ENCODE measurements at places on chromosomes 6 and 20.

GRCh38 chr20:64042054-64042781 lies 6.2 kb downstream of the C20orf204 start:
- DNase-seq, result no peak

- no peak for DNase-seq
Measured at GRCh38 chr20:1345030-1345755, 16.3 kb upstream of the SDCBP2 start.

DNA sequence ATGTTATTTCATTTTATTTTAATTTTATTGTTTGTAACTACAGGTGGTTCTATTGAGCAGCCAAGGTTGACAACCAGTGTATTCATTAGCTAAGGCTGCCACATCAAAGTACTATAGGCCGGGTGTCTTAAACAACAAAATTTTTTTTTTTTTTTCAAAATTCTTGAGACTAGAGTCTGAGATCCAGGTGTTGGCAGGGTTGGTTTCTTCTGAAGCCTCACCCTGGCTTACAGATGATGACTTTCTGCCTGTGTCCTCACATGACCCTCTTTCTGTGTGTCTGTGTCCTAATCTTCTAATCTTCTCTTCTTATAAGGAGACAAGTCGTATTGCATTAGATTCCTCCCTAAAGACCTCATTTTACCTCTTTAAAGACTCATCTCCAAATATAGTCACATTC lies 208.4 kb downstream of the MANEA start:
- DNase-seq, result no peak

DNA sequence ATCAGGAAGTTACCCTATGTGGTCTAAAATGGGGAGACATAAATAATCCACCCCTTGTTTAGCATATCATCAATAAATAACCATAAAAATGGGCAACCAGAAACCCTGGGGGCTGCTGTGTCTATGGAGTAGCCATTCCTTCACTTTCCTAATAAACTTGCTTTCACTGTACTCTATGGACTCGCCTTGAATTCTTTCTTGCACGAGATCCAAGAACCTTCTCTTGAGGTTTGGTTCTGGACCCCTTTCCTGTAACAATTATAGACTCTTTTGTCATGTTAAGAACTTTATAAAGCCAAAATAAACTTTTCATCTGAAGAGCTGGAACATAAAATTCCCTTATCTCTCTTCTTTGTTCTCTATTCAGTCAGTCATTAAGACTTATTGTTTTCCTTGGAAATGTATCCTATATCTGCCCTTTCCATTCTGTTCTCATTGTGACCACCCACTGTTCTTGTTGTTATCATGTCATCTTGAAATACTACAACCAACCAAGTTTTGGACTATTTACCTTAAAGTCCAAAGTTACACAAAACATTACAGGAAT lies 29.3 kb upstream of the ZBTB24 start:
- DNase-seq, result no peak

GRCh38 chr6:39836606-39837005 lies 44.4 kb downstream of the DAAM2 start:
- DNase-seq, result no peak

DNA sequence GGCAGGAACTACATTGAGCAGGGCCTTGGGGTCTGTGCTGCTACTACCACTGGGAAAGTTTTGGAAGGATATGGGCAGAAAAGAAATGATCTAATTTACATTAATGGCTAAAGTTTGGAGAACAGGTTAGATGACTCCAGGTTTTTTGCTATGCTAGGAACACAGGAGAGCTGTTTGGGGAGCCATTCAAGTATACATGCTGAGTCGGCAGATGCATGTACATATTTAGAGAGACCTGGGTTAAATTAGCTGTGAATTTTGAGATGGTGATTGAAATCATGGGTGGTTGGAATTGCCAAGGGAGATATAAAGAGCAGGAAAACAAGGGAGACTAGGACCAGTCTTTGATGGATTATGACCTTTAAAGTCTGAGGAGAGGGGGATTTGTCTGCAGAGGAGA lies 113.1 kb upstream of the BACH2 start:
- no peak for DNase-seq

DNA sequence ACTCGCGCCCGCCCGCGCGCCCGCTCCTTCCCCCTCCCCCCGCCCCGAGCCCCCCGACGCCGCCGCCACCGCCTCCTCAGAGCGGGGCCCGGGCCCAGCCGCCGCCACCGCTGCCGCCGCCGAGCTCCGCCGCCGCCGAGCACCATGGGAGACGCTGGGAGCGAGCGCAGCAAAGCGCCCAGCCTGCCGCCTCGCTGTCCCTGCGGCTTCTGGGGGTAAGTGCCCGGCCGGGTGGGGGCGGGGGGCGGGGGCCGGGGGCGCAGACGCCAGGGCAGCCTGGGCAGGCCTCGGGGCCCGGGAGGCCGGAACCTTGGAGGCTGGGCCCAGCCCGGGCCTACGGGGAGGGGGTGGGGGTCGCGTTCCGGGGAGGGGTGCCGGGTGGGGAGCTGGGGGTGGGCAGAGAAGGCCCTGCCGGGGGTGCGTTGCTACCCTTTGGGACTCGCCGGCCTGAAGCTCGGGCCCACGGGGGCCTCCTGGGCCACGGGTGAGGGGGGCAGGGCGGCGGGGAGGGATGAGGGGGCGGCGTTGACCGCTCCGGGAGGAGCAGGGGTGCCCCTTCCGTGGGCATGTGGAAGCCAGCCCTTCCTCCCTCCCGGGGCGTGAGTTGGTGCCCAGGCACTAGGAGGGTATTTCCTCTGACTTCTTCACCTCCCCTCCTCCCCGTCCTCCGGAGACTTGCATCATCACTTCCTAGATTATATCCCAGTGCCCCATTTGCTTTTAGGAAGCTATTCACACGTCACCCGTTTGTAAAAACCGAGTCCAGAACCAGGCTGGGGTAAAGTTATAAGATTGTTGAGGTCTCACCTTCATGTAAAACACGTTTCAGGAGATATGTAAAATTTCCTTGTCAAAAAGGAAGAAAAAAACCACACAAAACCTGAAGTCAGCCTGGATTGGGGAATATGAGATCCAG lies 533 bp downstream of the ZFAND3 start:
- DNase-seq, result no peak

- no peak for DNase-seq
Measured at GRCh38 chr6:139154881-139155547, 20.1 kb downstream of the HECA start.

DNA sequence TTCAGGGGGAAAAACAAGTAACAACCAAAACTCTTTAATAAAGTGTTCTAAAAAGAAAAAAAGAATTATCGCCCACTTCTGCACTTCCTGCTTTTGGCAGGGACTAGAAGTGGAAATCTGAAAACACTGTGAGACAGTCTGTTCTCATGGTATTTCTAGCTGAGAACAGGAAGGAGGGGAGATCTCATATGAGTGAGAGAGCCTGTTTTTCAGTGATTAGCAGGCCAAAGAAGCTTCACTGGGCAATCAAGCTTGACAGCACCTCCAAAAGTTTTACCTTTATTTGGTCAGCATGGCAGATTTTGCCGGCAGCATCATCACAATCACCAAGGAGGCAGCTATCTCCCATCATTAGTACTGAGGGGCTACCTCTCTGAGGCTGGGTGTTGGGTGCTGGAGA lies 79.5 kb upstream of the ATXN1 start:
- DNase-seq, result no peak

DNA sequence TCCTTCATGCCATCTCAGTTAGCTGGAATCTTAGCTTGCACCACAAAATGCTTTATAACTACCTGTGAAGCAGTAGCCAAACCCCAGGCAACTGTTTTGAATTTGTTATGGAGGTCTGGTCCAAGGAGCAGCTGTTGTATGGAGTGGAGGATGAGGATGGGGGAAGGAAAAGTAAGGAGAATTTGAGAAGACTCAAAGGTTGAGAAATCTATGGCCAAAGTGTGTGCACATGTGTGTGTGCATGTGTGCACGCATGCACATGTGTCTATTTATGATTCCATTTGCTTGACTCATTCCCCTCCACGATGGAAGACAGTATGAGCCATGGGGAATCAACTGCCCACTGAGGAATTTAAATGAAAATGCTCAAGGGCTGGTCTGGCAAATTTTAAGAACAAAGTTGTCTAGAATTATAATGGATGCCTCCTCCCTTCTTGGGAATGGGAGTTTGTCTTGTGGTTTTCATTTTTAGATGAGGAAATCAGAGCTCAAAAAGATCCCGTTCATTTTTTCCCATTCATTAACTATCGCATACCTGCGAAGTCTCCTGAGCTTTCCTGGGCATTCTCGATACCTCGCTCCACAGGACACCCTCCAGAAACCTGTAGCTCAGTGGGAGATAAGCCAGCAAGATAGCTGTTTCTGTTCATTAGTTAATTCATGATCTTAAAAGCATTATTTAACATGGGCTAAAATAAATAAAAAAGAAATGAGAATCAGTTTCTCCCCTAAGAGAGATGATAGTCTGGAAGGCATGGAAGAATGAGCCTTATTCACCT lies 152.3 kb upstream of the NEDD9 start:
- no peak for DNase-seq

- DNase-seq, result no peak
Measured at GRCh38 chr20:55650657-55651360, 354.5 kb downstream of the CBLN4 start.

GRCh38 chr6:11911538-11911937 lies 100.6 kb upstream of the HIVEP1 start:
- no peak for DNase-seq

- DNase-seq, result no peak
Measured at GRCh38 chr6:157790548-157791160, 32.4 kb upstream of the SNX9 start.

DNA sequence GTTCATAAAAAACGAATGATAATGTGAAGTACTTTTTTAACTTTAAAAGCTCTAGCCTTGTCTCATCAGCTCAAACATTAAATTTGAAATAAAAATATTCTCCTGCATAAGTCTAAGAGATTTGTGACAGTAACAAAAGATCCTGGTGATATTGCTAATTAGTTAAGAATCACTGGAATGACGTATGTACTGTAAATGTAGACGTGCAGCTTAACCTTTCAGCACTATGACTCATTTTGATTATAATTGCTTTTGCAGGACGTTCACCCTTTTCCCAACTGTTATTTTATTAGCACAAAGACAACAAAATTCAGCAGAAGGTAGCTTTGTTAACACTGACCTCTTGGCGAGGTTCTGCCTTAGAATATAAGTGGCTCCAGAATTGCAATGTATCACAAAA lies 68.6 kb downstream of the TENT5A start:
- no peak for DNase-seq

- no peak for DNase-seq
Measured at GRCh38 chr6:35611240-35611639, 77.5 kb downstream of the FKBP5 start.

DNA sequence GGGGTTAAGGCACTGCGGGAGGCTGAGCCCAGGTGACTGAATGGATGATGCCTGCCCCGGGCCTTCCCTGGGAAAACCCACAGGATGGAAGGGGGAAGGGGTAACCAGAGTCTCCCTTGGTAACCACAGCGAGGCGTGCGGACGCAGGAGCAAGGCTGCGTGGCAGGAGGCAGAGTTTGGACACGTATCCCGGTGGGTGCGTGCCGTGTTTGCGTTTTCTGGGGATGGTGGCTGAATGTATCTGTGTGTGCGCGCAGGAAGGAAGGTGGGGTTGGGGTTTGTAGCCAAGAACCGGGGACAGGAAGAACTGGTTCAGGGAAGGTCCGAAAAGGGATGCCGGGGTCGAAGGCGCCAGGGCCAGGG lies 1.8 kb downstream of the MDGA1 start:
- no peak for DNase-seq

DNA sequence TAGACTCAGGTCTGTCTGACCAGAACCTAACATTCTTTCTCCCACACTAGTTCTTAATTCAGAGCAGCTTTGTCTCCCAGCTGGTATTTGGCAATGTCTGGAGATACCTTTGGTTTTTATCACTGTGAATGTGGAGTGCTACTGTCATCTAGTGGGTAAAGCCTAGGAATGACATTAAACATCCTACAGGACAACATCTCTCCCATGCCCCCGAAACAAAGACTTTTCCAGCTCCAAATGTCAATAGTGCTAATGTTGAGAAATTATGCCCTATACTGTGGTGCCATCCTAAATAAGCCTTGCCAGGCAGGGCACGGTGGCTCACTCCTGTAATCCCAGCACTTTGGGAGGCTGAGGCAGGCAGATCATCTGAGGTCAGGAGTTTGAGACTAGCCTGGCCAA lies 4.2 kb upstream of the TTPAL start:
- no peak for DNase-seq

- DNase-seq, result no peak
Measured at GRCh38 chr20:63772781-63773518, 33.4 kb downstream of the SLC2A4RG start.

DNA sequence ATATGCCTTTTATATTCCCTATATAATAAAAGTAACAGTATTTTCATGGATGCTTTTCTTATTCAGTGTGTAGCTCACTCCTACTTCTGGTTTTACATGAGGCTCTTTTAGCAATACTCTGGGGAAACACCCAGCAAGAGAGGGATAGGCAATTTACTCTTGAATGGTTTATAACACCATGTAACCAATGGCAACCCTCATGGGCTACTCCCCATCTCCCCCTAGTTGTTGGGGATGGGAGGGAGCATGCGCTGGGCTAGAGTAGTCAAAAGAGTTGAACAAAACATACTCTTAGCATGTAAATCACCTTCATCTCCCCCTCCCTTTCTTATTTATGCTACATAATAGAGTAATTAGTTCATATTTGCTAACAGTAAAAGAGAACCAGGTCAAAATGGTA lies 140.1 kb upstream of the LRFN2 start:
- DNase-seq, result no peak

GRCh38 chr6:9634776-9635175 lies 780.1 kb downstream of the TFAP2A start:
- DNase-seq, result no peak

DNA sequence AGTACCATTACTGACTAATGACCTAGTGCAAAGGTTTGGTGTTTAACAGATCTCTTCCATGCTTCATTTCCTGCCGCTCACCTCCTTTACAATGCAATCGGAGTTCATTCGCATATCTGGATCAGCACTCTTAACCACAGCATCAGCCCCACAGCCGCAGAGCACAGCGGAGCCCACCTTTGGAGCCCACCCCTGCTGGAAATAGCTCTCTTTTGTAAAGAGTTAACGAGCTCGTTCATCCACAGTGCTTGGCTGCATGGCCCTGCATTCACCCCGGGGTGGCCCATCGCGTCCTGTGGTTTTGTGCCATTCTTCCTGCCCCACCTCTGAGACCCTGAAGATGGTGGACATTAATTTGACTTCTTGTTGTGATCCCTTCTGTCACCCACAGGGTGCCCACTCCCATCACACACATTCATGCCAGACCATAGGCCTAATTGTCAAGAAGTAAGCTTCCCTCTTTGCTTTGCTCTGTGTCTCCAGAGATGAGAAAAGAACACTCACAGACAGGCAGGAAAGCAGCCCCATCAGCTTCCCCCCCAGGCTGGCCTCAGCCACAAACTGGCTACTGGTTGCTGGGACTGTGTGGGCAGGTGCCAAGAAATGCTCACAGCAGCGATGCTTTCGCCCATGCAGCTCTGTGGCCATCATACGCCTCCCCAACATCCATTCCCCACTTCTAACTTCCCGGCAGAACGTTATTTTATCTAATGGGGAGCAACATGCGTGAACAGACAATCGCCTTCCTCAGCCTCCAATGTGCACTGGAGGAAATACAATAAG lies 167.0 kb downstream of the LRFN2 start:
- no peak for DNase-seq

GRCh38 chr6:137162692-137163306 lies 10.6 kb downstream of the IL22RA2 start:
- no peak for DNase-seq

GRCh38 chr20:40698281-40698680 lies 9.2 kb upstream of the MAFB start:
- no peak for DNase-seq

All from NCI-H446 treated with DMSO at 0.1 percent for 48 hours (cell line).